T-helper 17 cell (primary cell): ENCODE measurements at places on chromosomes 11 and 22. TPM values are rescaled to one million over a fixed set of nuclear protein-coding genes. Genes with fewer than 3 reads are reported as not detected.

DNA sequence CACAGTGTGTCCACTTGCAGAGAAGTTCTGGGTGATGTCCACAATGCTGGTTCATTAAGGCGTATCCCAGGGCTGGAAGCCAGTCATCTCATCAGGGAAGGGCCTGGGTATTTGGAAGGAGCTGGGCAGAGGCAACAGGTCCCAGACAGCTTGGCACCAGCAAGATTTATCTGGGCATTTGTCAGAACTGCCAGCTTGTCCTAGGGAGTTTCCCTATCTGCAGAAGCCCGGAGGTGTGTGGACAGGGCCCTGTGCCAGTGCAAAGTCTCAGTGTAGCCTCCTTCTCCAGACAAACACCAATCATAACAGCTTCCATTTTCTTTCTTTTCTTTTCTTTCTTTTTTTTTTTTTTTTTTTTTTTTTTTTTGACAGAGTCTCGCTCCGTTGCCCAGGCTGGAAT lies 125.3 kb upstream of the TIMP3 start:
- H3K4me3 ChIP-seq = no peak overlapping the region
- no peak for DNase-seq
- no peaks in the 10 kb centered on the region for H3K4me1 ChIP-seq
- H3K36me3 ChIP-seq = peaks cover 5% of the 10 kb centered on the region

DNA sequence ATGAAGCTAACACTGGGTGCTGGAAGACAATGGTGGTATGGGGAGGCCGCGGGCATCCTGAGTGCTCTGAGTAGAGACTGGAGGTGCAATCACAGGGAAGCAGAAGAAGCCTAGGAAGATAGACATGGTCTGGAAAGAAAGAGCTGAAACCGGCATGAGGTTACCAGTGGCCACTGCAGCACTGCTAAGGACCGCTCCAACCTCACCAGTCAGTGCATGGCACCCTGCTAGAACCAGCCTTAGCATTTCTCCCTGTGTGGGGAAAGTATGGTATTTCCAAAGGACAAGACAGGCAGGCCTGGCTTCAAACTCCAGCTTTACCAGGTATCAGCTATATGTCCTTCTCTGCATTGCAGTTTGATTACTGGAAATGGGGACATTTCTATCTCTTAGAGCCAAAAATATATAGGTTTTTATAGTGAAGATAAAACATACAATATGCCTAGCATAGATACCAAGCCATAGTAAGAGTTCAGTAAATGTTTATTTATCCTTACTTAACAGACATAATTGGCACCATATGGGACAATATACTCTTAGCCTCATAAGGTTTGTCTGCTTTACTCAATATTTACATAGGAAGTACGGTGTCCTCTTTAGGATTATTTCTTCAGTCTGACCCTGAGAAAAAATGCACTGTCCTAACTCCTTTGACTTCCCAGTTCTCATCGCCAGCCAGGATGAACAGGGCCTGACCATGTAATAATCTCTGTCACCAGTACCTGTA lies 231.1 kb downstream of the TENM4 start:
- no peaks in the 10 kb centered on the region for H3K4me1 ChIP-seq
- no peaks in the 10 kb centered on the region for H3K27me3 ChIP-seq
- DNase-seq = no peak
- no peaks in the 10 kb centered on the region for H3K36me3 ChIP-seq
- H3K4me3 ChIP-seq = no peak overlapping the region
- no peak overlapping the region for H3K27ac ChIP-seq

Gene RASL10A
- total RNA-seq = not detected

Gene RBMXL2
- total RNA-seq = not detected

- peaks cover 2% of the 10 kb centered on the region for H3K4me1 ChIP-seq
- H3K27me3 ChIP-seq = peaks cover 11% of the 10 kb centered on the region
- no peak overlapping the region for H3K4me3 ChIP-seq
- peaks cover 6% of the 10 kb centered on the region for H3K36me3 ChIP-seq
- DNase-seq = no peak
These were observed 20.1 kb upstream of the SWAP70 start for GRCh38 chr11:9643751-9644150.

Gene PTPRCAP
- 170 TPM for total RNA-seq

DNA sequence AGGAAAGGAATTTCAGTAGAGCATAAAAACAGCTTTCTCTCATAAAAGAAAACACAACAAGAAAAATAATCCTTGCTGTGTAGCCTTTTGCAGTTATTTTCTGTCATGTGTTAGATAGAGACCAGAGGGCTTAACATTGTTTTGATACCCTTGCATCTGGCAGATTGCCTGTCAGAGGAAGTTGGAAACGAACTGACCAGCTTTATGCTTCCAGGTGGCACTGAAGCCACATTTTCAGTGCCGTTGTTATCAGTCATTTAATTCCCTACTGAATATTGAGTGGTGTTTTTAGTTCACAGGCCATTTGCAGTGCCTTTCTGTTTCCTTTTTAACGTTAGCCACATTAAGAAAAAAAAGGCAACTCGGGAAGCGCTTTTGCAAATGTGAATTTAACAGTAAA lies 21.5 kb upstream of the RAG2 start:
- H3K4me3 ChIP-seq = no peak overlapping the region
- H3K4me1 ChIP-seq = peaks cover 8% of the 10 kb centered on the region
- H3K27me3 ChIP-seq = peaks cover 16% of the 10 kb centered on the region
- no peak for DNase-seq
- H3K27ac ChIP-seq = no peak overlapping the region

GRCh38 chr11:34754171-34754823 lies 133.4 kb downstream of the EHF start:
- H3K4me1 ChIP-seq = no peaks in the 10 kb centered on the region
- peaks cover 70% of the 10 kb centered on the region for H3K27me3 ChIP-seq
- DNase-seq = no peak
- no peak overlapping the region for H3K27ac ChIP-seq
- H3K36me3 ChIP-seq = no peaks in the 10 kb centered on the region
- H3K4me3 ChIP-seq = no peak overlapping the region

Gene OR52N2
- not detected for total RNA-seq

DNA sequence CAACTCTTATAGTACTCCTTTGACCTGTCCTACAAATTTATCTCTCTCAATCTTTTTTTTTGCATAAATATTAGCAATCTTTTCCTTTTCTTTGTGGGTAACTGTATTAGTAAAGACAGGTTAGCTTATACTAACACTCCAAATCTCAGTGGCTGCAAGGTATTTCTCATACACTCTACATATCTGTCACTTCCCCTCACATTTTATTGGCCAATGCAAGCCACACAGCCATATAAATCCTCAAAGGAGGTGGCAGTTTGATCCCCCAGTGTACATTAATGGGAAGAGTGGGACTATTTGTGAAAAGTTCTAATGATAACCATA lies 42.6 kb upstream of the EED start:
- H3K4me3 ChIP-seq = no peak overlapping the region
- H3K27me3 ChIP-seq = no peaks in the 10 kb centered on the region
- no peak for DNase-seq
- H3K36me3 ChIP-seq = no peaks in the 10 kb centered on the region
- H3K27ac ChIP-seq = no peak overlapping the region
- H3K4me1 ChIP-seq = peaks cover 6% of the 10 kb centered on the region
